Fibroblast of lung (primary cell): ENCODE measurements at places on chromosomes 6 and 20.

- no peak for DNase-seq
Observed at GRCh38 chr6:55604021-55604420, 25.0 kb upstream of the HMGCLL1 start.

GRCh38 chr6:159761129-159761872 is 544 bp upstream of the ACAT2 start:
- peak; percentile 13 for DNase-seq

- DNase-seq, result peak; percentile 30
Observed at GRCh38 chr6:7621761-7622160, 31.8 kb downstream of the SNRNP48 start.

DNA sequence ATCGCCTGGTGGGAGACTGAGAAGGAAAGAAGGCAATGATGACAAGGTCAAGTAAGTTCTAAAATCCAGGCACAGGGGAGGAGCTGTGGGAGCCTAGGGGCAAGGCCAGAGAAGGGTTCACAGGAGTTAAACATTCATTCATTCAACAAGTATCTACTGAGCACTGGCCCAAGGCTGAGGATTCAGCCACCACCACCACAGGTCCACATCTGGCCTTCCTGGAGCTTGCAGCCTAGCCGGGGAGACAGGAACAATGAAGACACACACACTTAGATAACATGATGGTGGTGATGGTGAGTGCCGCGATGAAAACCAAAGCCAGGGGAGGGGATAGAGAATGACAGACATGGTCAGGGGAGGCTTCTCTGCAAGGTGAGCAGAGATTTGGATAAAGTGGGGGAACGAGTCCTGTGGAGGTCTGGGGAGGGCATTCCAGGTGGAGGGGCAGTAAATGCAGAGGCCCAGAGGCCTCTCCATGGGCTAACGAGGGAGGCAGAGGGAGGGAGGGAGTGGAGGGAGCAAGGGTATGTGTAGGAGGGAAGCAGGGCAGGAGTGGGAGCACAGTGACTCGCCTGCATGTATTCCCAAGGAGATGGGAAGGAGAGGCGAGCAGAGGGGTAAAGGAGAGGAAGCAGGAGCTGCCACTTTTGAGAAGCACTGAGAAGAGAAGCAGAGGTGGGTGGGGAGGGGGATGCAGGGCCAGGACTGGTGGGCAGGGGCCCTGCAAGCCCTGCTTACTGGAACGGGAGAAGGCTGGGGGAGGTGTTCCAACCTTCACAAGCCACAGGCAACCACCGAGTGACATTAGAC is 10.5 kb upstream of the RSPO4 start:
- DNase-seq, result no peak

DNA sequence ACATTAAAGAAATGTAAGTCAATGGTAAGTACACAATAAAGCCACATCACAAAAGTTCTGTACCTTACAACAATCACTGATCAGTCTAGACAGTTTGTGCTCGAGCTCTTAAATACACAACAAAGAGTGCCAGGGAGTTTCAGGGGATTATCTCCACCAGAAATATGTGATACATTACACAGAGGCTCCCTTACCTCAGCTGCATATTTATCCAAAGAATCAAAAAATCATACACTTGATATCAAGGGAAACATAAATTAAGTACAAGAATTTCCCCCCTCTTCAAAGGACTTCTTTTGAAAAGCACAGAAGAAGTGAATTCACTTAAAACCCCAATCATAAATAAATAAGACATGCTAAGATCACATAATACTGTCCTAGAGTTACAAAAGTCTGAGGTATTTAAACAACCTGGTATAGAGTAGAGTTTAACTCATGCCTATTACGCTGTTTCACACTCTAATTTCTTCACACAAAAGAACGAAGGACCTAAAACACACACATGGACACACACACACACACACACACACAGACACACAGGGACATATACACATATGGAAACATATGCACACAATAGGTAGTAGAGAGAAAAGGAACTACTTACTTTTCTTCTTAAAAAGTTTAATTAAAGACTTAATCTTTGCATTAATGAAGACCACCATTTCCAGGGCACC is 528 bp downstream of the NHSL1 start:
- peak; percentile 41 for DNase-seq

DNA sequence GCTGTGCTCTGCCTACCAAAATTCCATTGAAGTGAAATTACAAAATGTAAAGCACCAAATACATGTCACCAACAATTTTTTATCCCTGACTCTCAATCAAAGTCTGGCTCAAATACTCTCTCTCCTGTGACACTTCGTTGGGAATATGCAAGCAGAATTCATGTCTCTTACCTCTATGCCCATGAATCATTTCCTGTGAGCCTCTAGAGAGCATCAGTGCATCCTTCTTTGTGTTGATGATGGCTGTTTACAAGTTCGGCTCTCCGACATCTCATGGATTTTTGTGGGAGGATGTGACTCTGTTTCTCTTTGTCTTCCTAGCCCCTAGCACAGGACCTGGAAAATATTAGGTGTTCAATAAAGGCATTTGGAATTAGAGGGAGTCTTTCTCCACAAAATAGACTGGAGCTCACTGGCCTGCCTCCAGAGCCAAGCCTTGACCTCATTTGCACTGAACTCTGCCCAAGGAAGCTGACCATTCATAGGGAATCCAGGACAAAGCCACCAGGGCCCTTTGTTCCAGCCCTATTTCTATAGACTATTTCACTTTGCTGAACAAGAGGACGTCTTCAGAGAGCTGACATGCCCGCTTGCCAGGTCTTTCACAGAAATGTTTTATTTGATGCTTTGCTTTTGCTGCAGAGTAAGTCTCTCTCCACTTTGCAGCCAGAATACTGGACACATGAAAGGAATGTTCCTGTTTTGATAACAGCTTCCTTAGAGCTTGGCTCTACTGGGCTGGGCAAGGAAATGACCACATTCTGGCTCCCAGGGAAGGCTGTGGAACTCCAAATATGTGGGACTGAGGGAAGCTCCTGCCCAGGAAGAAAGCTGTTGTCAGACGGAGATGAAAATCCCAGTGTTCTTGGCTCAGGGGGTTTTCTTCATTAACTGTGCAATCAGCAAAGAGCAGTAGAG is 194.5 kb upstream of the CDYL start:
- peak; percentile 86 for DNase-seq

DNA sequence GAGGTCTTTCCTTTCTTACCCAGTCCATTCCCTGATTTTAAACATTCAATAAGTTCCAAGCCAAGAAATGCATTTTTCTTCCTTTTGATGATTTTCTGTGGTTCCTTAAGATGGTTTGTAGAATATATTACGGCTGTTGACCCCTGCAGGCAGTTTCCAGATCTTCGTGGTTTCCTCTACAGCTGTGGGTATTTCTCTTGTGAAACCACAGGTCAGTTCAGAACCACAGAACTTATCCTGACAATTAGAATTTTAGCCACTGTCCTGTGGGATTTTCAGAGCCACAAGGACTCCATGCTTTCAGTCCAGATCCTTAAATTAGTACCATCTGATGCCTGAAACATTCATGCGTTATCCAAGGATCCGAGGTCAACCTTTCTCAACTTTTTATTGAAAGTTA is 29.7 kb upstream of the EXOC2 start:
- peak; percentile 68 for DNase-seq

DNA sequence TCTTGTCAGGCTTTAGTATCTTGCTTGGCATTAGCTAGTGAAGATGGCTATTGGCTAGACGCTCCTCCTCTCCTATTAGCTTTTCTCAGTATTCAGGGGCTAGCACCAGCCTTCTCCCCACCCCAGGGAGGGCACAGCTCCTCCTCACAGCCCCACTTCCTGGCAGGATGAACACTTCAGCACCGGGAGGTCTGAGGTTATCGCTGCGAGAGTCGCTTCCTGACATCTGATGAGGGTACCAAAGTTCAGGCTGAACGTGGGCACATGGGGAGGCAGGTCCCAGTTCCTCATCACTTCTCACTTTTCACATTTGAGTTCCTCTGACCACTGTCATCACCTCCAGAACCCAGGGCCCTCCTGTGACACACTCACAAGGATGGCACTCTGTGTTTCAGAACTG is 66.6 kb downstream of the LAMA4 start:
- DNase-seq, result no peak

- peak; percentile 58 for DNase-seq
Observed at GRCh38 chr6:117677553-117678141, 2.4 kb downstream of the NUS1 start.

GRCh38 chr6:154447954-154448353 is 62.5 kb downstream of the CNKSR3 start:
- peak; percentile 36 for DNase-seq

DNA sequence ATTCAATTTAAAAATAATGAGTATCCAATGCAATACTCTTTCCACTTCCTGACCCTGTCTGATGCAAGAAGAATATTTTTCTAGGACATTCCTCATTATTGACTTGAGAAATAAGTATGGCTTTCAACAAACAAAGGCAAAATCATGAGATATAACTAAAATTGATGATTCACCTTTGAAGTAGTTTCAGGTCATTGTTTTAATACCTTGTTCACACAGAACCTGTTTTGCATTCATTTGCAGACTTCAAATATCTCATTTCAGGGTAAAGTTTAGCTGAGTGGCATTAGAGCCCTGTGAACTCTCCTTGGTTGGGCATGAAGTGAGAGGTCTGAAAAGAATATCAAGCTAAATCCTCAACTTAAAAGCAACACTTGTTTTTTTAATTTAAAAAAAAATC is 309.2 kb downstream of the NRN1 start:
- no peak for DNase-seq

DNA sequence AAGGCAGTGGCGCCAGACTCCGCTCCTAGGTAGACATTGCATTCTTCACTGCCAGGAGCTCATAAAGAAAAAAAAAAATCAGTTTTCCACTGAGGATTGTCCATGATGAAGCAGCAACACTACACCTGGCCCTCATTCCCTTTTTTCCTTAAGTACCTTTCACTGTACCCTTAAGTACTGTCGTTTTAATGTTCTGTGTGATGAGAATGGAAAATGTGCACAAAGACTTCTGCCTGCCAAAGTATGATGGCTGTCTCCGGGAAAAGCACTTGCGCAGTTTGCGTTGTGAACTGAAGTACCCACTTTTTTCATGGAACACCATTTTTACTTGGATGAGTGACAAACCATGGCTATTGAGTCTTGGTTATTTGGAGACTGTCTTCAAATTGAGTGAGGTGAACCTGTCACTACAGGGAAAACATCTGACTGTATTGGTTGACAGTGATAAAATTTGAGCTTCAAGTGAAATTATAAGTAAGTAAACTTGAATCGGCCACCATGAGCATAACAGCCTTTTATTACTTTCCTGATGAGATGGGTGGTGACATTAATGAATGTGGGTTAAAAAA is 104.8 kb downstream of the NCOA3 start:
- no peak for DNase-seq

DNA sequence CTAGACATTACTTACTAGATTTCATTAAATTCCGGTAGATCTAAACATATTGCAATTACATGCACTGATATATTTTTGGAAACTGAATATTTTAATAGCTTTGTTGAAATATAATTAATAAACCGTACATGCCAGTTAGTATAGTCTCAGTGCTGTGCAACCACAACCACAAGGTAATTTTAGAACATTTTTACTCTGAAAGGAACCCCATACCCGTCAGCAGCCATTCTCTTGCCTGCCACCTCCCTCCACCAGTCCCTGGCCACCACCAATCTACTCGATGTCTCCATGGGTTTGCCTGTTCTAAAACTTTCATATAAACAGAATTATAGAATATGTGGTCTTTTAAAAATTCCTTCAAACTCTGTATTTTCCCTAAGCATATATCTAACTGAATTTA is 293.9 kb downstream of the THBS2 start:
- DNase-seq, result no peak

DNA sequence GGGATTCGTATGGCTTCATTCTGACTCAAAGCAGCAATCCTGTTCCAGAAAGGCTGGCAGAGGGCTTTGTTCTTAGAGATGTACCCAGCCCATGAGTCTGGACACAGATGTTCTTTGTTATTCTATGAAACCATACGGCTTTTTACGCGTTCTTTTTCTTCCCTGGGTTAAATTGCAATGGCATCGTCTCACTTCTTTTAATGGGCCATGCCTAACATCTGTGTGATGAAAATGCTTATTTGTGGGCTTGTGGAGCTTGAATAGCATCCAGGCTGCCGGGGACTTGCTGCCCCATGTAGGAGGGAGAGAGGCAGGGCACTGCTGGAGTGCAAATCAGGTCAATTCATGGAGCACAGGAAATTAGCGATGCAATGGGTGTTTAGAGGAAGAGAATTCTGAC is 19.4 kb downstream of the FAM50B start:
- peak; percentile 41 for DNase-seq

DNA sequence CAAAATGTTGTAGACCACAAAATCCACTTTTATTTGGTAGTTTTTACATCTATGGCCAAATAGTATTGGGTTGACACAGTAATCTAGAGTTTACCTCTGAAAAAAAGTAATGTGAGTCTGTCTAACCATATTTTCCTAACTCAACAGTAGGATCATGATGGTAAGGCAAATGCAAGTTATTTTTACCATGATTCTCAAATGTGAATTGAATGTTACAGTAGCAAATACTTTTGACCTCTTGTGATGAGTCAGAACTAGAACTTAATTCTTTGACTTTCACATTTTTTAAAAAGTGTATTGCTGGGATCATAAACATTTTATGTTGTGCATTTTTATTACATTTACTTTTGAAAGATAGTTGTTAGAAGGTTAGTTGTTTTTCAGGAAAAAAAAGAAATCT is 22.0 kb downstream of the RNF146 start:
- peak; percentile 45 for DNase-seq

DNA sequence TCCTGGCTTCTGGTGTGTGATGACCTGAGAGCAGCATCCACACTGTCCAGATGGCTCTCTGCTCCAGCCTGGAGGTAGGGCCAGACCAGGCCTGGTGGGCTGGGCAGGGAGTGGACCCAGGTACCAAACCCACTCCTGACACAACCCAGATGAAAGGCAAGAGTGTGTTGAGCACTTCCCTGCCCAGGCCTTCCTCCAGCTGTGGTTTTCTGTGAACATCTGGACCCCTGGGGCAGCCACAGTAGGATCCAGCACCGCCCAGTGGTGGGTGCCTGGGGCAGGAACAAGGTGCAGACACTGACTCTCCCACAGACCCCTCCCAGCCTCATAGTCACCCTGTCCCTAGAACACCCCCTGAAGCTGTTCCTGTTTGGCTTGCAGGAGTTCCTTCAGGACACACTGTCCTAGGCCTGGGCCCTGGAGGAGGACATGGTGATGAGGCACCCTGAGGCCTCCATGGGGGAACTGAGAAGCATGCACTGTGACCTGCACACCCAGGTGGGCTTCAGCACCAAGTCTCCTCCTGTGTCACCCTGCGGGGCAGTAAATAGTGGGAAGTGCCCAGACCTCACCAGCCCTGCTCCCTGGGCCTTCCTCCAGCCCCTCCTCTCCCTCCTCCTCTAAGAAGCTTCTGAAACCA is 28.7 kb downstream of the UBD start:
- DNase-seq, result no peak
